Bronchial smooth muscle cell (primary cell): ENCODE measurements at places on chromosomes 16 and 17. TPM values are rescaled to one million over a fixed set of nuclear protein-coding genes. Genes with fewer than 3 reads are reported as not detected.

The DPEP3 gene
- not detected in 2 replicates for total RNA-seq

The CCL1 gene
- total RNA-seq = not detected in 2 replicates

The TNFRSF13B gene
- total RNA-seq = 0.09 TPM in 1 of 2 replicates, not detected in the other

The BCO1 gene
- total RNA-seq = under 0.01 TPM in 1 of 2 replicates, not detected in the other

The KRT23 gene
- 0.16 and 1.1 TPM in 2 replicates for total RNA-seq

The PRAC2 gene
- total RNA-seq = not detected in 2 replicates

The ODAD4 gene
- 0.26 and 1.1 TPM in 2 replicates for total RNA-seq

The MFSD6L gene
- not detected in 2 replicates for total RNA-seq

The TMC7 gene
- 0.52 and 0.79 TPM in 2 replicates for total RNA-seq

The OR2C1 gene
- total RNA-seq = 0.16 and 0.43 TPM in 2 replicates

The GLTPD2 gene
- total RNA-seq = not detected in 2 replicates

The PTX4 gene
- not detected in 2 replicates for total RNA-seq

The HBQ1 gene
- not detected in 2 replicates for total RNA-seq
